ENCODE measurements at places on chromosomes 16 and 17.

DNA sequence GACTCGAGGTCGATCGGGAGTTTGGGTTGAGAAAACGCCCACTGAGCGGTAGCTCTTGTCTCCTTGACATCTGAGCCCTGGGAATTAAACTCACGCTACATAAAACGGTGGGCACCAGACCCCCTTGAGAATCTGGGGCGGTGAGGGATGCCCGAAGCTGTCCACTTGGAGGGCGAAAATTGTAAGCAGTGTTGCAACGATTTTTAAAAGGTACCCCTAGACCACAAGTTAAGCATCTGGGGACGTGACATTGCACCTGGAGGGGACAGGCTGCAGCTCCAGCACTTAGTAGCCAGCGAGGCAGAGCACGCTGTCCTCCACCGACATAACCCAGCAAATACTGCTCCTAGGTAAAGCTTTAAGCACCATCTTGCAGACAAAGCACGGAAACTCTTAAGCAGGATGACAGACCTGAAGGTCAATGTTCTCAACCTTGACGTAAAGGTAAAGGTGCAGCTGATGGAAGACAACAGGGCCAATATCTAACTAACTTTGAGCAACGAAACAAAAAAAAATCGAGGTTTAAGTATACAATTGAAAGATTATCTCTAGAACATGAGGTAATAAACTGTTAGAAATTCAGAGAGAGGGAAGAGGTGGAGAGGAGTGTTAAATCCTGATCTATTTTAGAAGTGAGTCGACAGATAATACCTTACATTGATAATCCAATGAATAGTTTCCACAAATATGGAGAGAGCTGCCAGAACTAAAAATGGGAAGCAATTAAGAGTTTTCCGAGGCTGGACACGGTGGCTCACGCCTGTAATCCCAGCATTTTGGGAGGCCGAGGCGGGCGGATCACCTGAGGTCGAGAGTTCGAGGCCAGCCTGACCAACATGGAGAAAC is 921 bp upstream of the CDR2 start:
- no peak for DNase-seq

DNA sequence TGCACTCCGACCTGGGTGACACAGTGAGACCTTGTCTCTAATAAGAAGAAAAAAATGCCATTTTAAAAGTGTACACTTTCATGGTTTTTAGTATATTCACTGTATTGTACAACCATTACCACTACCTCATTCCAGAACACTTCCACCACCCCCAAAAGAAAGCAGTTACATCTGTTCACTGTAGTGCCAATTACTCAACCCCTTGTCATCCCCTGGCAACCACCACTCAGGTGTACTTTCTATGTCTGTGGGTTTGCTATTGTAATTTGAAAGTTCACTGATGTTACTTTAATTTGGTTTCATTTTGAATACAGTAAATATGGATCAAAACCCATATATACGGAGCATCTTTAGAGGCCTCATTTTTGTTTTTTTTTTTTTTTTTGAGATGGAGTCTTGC is 6.1 kb downstream of the ZG16 start:
- DNase-seq: no peak

- no peak for DNase-seq
Measured at GRCh38 chr17:19619705-19620325, 28.7 kb upstream of the ALDH3A2 start.

GRCh38 chr17:13297183-13297582 is 279.4 kb upstream of the ELAC2 start:
- DNase-seq: no peak

GRCh38 chr17:30605027-30605426 is 127.8 kb downstream of the GOSR1 start:
- no peak for DNase-seq

Measured in NCI-H187 treated with DMSO at 0.1 percent for 48 hours (cell line).